Suppressor macrophage treated with lipopolysaccharide for 1 hour (primary cell): ENCODE measurements at places on chromosomes 12 and 14.
A peak's percentile ranks its signal among the peaks of the same experiment; 100 is the strongest.

DNA sequence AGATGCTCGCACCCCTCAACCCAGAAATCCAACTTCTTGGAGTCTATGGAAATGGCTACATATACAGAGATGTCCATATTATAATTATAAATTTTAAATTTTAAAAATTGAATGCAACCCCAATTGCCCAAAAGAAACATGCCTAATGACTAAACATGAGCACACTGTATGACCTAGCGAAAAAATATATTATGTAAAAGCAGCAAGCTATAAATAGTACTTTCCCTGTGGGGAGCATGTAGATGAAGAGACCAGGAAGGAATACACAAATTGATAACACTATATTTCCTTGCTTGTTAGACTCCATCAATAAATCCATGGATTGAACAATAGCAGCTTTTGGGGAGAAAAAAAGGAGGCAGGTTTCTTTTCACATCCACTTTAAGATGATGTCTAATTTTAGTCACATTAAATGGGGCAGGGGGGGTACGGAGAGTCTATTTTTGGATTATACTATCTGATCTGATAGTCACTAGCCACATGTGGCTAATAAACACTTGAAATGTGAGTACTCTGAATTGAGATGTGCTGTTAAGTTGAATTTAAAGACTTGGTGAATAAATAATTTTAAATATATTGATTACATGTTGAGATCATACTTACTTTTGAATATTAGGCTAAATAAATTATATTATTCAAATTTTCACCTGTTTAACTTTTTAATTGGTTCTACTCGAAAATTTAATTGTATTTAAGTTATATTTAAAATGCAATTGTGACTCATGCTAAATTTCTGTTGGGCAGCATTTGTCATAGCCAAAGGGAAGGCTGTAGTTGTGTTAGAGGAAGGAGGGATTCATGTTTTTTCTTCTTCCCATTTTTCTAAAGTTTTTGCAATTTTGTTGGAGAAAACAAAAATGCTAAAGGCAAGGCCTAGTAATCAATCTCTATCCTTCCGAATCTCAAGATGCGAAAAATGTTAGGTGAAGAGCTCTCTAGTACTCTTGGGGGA lies 17.5 kb downstream of the MAX start:
- DNase-seq: peak; percentile 25

GRCh38 chr12:124613151-124613585 lies 45.8 kb upstream of the NCOR2 start:
- DNase-seq: no peak

DNA sequence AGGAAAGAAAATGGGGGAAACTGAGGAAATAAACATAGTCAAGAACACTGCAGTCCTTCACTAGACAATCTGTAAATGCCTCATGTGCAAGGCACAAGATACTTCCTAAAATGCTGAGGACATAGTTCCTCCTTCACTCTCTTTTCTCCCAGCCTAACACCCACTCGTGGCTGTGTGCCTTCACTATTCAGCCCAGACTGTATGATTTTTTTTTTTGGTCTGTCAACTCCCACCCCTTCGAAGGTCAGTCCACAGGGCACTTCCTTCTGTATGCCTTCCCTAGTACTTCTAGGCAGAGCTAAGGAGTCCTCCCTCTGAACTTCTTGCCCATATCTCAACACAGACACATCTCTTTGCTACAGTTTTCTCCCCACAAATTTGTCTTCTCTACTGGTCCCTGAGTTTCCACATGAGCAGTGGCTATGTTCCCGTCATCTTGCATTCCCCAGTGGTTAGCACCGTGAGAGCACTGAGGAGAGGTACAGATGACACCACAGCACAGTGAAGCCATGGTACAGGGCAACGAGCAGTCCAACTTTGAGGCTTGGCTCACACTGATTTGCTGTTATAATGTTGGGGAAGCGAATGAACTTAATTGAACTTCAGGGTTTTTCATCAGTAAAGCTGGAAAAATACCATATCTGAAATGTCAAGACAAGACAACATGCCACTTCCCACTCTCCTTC lies 24.1 kb upstream of the SYCP3 start:
- peak; percentile 82 for DNase-seq

DNA sequence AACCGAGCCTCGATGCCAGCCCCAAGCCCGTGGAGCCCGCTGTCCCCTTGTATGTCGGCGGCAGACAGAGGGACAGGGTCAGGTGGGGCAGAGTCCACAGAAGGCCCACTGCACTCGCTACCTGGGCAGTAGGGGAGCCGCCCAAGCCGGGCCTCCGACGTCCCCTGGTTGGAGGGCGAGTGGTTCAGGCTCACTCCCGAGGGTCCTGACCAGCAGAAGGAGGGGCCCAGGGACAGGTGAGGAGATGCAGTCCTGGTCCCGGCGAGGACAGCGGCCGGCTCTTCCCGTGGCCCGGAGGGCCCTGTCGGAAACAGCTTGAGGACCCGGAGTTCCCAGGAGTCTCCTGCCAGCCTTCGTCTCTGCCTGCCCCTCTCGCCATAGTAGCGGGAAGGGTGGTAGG lies 216.7 kb upstream of the SFSWAP start:
- no peak for DNase-seq

DNA sequence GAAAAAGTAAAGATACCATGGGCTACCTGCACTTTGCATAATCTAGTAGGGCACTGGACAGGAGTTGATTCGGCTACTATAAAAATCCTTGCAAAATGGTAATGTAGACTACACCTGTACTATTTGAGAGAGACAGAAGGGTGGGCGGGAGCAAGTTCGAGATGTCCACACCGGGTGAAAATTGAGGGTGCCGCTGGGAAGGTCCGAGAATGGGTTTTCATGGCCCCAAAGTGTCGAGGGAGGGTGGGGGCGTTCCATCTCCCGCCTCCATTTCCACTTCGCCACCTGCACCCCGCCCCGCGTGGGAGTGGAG lies 648 bp downstream of the SNX6 start:
- no peak for DNase-seq

GRCh38 chr12:4327293-4327692 lies 6.3 kb downstream of the TIGAR start:
- DNase-seq: no peak

GRCh38 chr14:70807898-70808415 lies 1.4 kb downstream of the MAP3K9 start:
- DNase-seq: no peak

GRCh38 chr12:52246720-52247621 lies 13.9 kb downstream of the KRT7 start:
- no peak for DNase-seq

GRCh38 chr14:58280954-58281787 lies 17.2 kb upstream of the ARID4A start:
- peak; percentile 85 for DNase-seq

- no peak for DNase-seq
These were observed 141.1 kb downstream of the PHETA1 start for GRCh38 chr12:111227476-111228420.

DNA sequence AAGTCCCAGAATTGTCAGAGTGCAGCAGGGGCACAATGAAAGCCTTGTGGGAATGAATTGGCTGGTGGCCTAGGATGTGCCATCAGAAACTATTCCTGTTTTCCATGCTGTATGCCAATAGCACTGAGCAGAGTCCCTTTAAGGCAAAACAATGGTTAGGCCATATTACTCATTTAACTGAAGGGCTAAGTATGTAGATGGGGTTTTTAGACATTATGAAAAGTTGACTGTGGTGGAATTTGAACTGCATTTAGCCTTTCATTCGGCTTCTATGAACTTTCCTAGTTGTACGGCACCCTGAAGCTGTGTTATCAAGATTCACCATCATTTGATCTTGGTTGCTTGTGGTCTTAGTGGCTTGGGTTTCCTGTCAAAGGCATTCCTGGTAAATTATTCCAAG lies 24.8 kb downstream of the IL26 start:
- DNase-seq: no peak
